Heart left ventricle (tissue), 16 donors: ENCODE measurements at places on chromosomes 2 and 18. TPM values are rescaled to one million over a fixed set of nuclear protein-coding genes. Genes with fewer than 3 reads are reported as not detected.

- no peaks in the 10 kb centered on the region for H3K36me3 ChIP-seq
- H3K27ac ChIP-seq = no peak overlapping the region
- H3K4me3 ChIP-seq = no peak overlapping the region
- no peak for DNase-seq
- H3K4me1 ChIP-seq = no peaks in the 10 kb centered on the region
Measured at GRCh38 chr2:215104226-215104625, 34.2 kb downstream of the ABCA12 start.

DNA sequence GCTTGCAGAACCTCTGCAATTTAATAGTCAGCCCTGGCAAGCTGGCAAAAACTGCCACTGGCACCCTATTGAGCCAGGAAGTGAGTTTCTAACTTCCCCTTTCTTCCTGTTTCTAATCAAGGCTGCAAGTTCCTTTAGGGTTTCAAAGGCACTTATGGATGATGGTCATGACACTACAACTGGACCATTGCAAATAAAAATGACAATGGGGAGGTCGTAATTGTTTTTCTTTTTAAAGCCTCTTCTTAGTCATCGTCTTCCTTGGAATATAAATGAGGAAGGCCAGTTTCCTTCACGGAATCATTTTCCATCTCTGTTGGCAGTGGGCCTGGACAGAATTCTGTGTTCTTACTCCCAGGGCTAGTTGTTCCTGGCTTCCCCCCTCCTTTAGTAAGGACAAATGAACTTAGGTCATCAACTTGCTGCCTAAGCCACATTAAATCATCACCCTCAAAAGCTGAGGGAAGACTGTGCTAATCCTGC is 35.8 kb downstream of the SH3RF3 start:
- DNase-seq = peak; percentile 51
- H3K27me3 ChIP-seq = no peaks in the 10 kb centered on the region

Gene SCYGR8
- total RNA-seq = not detected

DNA sequence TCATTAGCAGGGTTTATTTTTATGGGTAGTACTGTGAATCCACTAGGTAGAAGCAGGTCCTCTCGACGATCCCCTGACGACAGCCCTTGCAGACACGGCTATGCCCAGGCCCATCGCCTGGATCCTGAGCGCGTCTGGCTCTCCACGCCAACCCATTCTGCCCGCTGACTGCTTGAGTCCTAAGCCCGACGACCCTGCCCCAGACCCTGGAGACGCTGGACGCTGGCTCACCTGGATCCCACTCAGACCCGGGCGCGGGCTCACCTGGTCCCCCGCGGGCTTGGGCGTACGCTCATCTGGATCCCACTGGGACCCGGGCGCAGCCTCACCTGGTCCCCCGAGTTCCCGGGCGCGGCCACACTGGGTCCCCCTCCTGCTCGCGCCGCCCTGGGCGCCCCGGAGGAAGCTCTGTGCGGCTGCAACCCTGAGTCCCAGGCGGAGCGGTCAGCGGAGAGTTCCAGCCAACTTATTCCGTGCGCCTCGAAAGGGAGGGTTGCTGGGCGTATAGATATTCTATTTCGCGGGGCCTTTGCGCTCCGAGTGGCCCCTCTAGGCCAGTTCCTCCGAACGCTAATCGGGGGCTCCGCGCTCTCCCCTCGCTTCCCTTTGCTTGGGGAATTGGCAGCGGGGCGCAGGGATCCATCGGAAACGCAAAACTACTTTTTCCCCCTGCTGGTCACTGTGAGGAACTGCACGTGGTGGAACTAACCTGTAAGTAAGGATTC is 22.4 kb upstream of the RMP24 start:
- H3K27ac ChIP-seq = no peak overlapping the region
- peak; percentile 52 for DNase-seq

DNA sequence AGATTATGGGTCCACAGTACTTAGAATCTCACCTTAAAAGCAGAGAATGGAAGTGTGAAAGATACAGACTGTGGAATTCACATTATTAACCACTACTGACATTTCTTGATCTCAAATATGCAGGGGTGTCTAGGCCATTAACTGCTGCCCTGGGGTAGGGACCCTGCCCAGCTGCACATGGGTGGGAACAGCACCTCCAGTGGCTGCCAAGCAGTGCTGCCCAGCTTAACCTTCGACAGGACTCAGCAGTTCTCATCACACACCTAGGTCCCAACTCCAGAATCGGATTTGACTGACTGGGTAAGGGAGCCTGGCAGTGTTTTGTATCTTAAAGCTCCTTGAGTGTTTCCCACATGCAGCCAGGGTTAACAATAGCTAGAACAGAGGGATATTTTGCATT is 14.9 kb downstream of the ERFE start:
- H3K4me3 ChIP-seq = no peak overlapping the region
- peaks cover 3% of the 10 kb centered on the region for H3K36me3 ChIP-seq
- DNase-seq = no peak
- H3K4me1 ChIP-seq = peaks cover 16% of the 10 kb centered on the region
- H3K27ac ChIP-seq = no peak overlapping the region

Gene STAT4
- 0.81 TPM for total RNA-seq

DNA sequence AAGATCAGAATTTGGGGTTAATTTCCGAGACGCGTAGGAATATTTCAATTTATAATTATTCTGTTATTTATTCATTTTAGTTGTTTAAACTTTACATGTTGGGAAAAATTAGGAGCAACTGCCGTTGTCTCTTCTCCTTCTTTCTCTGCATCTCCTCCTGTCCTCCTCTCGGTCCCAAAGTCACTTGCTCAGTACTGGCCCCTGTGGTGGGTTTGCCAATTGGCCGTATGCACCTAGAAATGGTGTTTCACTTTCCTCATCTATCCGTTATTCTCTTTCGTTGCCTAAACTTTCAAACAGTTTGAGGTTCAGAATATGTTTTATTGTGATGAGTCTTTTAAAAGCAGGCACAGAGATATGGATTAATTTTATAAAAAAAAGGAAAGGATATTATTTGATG is 517.9 kb downstream of the PLCL1 start:
- no peaks in the 10 kb centered on the region for H3K27me3 ChIP-seq
- H3K27ac ChIP-seq = no peak overlapping the region
- DNase-seq = no peak
- no peaks in the 10 kb centered on the region for H3K36me3 ChIP-seq
- no peak overlapping the region for H3K4me3 ChIP-seq
